ENCODE measurements at places on chromosomes 12 and 14. TPM values are rescaled to one million over a fixed set of nuclear protein-coding genes. Genes with fewer than 3 reads are reported as not detected.
A peak's percentile ranks its signal among the peaks of the same experiment; 100 is the strongest.

Gene MUCL1
- not detected for polyA plus RNA-seq

Gene CPNE6
- polyA plus RNA-seq = 5.1 TPM

Gene DTX1
- 4.8 TPM for polyA plus RNA-seq

Gene DCD
- polyA plus RNA-seq = not detected

Gene CLEC6A
- not detected for polyA plus RNA-seq

Gene WSCD2
- not detected for polyA plus RNA-seq

Gene WDHD1
- polyA plus RNA-seq = 0.54 TPM

Gene CEP170B
- 33.9 TPM for polyA plus RNA-seq

Gene HOXC9
- polyA plus RNA-seq = not detected

DNA sequence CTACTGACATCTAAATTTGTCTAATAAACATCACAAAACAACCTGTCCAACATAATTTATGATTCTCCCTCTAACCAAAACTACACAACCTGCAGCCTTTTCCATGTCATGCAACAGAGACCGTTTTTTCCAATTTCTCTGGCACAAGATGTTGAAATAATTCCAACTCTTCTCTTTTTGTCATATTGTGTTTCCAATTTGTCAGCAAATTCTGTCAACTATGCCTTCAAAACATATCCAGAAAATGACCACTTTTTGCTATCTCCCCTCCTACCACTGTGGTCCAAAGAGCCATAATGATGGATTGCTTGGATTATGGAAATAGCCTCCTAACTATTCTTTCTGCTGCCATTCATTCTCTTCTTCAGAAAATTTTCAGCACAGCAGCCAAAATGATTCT, 31.3 kb upstream of the SSTR1 start:
- no peak for DNase-seq

DNA sequence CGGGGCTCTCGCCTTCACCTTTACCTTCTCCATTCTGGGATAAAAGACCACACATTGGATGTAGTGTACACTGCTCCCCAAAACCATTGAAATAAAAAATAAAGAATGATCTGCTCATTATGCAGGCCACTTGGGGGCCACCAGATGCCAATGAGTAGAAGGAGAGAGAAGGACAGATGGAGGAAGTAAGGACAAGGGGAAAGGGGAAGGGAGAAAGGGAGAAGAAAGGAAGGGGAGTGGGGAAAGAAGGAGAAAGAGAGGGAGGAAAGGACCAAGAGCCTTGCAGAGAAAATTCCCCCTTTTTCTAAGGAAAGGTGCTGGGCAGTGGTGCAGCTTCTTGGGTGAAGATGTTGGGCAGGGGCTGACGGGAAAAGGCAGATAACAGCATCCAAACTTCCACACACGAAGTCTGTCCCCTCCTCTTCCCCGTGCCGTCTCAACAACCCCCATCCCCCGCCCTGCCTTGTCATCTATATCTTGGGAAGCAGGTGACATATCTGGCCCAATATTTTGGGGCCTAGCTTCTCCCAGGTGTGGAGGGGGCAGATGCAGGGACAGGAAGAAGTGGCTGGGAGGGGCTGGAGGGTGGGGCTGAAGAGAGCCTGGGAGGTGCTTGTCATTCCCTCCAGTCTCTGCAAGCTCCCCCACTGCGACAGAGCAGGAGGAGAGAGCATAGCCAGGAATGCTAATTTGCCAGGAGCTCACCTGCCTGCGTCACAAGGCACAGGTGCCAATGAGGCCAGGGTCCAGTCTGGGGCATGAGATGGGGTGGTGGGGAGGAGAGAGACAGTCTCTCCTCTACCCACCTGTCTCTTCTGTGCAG, 107.5 kb downstream of the SINHCAF start:
- no peak for DNase-seq

DNA sequence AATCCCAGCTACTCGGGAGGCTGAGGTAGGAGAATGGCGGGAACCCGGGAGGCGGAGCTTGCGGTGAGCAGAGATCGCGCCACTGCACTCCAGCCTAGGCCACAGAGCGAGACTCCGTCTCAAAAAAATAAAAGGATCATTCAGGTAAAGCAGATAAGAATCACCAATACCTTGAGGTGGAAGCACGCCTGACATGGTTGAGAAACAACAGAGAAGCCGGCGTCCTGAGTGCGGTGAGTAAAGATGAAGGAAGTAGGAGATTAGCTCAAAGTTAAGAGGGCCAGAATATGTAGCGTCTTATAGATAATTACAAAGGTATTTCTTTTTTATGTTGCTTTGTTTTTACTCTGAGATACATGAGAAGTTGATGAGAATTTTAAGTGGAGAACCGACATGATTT, 14.7 kb downstream of the CLEC7A start:
- no peak for DNase-seq

DNA sequence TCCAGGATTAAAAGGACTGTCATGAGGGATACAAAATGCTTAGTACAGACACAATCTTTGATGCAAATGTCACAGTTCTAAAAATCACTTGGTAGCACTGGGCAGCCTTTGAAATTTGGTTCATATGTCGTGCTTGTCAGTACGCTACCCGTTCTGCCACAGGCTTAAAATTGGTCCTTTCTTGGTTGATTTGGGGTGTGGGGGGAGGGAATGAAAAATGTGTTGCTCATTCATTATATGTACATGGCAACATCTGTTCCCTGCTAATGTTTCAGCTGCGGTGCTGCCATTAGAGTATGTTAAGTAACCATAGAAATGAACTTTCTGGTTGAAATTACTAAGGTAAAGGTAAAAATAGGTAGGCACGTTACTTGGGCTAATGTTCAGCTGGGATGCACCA, 155.4 kb upstream of the ARHGAP5 start:
- no peak for DNase-seq

- DNase-seq = no peak
Measured at GRCh38 chr14:49619730-49620129, 696 bp downstream of the RPL36AL start.

- no peak for DNase-seq
Measured at GRCh38 chr14:67186172-67186768, 3.0 kb upstream of the GARIN2 start.

GRCh38 chr12:50070314-50071060, 13.1 kb downstream of the ASIC1 start:
- DNase-seq = peak; percentile 91

- DNase-seq = peak; percentile 58
Measured at GRCh38 chr14:85531587-85532373, 1.8 kb downstream of the FLRT2 start.

DNA sequence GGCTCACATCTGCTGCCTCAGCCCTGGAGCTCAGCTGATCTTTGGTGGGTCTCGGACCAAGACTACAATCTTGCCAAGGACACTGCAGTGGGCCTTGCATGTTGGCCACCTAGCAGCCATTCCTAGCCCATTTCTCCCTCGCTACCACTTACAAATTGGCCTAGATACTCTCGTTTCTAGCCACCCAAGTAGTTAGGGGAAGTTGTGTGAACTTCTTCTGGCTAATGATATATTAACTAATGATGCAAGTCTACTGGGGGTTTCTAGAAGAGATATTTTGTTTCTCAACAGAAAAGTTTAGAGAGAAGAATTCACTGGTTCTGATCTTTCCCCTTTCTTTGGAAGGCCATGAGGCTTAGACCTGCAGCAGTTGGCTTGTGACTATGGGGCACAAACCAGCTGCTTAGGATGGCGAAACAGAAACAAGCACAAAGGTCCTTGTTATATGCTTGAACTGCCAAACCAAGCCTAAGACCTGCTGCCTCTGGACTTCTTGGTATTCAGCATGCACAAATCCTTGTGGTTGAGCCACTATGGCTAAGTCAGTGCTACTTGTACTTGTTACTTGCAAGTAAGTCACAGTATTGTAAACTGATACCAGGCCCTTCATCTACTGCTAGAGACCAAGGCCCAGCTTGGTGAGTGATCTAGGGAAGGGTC, 30.5 kb upstream of the GPATCH2L start:
- no peak for DNase-seq

GRCh38 chr12:124586756-124587155, 19.3 kb upstream of the NCOR2 start:
- DNase-seq = peak; percentile 57

DNA sequence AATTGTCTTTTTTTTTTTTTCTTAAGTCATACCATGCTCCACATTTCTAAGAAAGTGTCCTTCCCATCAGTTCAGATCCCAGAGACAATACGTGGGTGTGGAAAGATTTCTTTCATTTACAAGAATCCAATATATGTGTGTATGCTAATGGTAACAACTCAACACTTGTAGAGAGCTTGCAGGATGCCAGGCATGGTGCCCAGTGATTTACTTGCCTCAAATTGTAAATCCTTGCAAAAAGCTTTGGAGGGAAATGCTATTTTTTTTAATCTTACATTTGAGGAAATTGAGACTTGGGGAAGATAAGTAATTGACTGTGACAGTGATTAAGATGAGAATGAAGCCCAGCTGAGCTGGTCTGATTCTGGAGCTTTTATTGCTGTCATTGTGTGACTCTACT, 1264.6 kb upstream of the SEL1L start:
- no peak for DNase-seq

DNA sequence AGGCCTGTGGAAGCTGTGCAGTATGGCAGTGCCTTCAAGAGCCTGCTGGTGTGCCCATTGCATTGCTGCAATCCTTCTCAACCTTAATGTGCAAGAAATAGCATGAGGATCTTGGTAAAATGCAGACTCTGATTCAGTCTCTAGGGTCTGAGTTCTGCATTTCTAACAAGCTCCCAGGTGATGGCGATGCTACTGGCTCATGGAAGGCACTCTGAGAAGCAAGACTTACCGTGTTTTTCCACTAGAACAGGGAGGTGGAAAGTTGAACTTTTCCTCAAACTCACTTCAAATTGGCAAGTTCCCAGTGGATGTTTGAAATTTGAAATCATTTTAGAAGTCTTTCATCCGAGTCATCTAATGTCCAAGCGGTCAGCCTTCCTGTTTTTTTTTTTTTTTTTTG, 55.5 kb downstream of the MYRFL start:
- no peak for DNase-seq

GRCh38 chr14:73460691-73461127, 2.4 kb upstream of the NUMB start:
- DNase-seq = peak; percentile 43

GRCh38 chr12:6040815-6041214, 83.7 kb downstream of the VWF start:
- no peak for DNase-seq

- no peak for DNase-seq
Measured at GRCh38 chr12:123253641-123254459, 17.8 kb downstream of the CDK2AP1 start.

DNA sequence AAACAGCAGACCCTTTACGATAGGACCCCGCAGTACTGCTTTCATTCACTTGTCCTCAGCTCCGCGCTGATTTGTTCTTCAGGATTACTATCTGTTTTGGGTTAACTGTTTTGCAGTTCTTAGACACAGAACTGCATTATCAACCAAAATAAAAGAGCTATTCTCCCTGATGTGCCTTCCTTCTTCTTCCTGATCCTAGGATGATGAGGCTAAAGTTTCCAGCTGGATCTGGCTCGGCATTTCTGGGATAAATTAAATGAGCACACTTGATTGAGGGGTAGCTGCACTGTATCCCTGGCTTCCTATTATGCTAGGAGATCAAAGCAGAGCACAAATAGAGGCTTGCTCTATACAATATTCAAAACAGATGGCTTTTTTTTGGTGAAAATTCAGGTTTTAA, 165.7 kb downstream of the FBXL14 start:
- DNase-seq = no peak

GRCh38 chr12:51818566-51819300, 29.8 kb downstream of the FIGNL2 start:
- DNase-seq = no peak

All from small intestine (tissue), 16 donors.